Right forelimb (tissue), 1 donor: ENCODE measurements at places on chromosomes 3 and 15.

DNA sequence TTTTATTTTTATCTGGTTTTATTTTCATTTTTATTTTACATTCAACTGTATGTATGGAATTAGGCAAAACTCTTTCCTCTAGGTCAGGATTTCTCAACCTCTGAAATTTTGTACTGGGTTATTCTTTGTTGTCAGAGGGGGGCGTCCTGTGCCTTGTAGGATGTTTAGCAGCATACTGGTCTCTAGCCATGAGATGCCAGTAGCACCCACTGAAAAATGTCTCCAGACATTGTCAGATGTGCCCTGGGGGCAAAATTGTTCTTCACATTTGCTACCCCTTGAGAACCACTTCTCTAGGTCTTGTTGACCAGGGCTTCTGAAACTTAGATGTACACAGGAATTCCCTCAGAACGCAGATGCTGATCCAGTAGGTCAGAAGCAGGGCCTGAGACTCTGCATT lies 5.4 kb downstream of the CHRNA5 start:
- DNase-seq = no peak

DNA sequence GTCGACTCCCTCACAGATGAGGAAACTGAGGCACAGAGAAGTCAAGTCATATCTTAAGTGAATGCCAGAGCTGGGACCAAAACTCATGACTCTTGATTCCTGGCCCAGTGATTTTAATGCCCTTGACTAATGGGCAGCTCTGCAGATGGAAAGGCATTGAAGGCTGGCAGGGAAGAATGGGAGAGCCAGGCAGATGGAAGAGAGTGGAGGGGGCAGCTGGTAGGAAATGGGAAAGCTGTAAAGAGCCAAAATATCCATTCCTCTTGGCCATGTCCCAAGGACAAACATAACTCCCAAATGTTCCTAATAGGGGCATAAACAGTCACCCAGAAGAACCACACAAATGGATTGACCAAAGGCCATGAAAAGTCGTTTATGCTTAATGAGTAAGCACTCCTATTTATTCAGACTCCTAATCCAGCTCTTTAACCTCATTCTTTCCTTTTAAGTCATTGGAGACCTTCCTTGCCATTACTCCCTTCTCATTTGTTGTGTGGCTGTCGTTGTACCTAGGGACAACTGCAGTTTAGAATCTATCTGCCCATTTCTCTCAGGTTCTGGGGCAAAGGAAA lies 330.5 kb upstream of the ROPN1 start:
- no peak for DNase-seq

GRCh38 chr3:5078151-5078550 lies 43.9 kb upstream of the ARL8B start:
- no peak for DNase-seq

GRCh38 chr3:81080608-81081007 lies 680.8 kb downstream of the GBE1 start:
- no peak for DNase-seq

DNA sequence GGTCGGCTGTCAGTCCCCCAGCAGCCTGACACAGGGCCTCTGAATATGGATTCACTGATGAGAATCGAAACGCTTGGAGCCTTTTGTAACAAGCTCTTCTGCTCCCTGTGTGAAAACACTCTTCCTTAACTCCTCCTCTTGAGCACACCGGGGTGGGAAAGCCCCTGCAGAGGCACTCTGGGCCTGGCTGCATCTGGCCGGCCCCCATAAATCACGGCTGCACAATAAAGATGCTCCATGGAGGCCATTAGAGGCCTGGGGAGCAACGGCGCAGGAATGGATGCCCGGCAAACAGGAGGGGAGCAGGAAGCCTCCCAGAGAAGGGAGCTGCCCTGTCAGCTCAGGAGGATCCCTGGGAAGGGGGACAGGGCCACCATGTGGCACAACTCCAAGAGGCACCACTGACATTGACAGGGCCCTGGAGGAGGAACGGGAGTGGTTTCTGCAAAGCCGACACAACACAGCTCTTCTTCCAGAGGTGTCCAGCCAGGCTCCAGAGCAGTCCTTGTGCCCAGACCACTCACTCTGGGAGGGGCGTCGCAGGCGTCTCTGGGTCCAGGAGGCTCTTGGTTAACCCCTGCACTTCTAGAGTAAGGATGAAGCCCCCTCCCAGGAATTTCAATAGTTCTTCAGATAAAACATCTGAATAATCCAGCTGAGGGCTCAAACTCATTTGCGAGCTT lies 509.3 kb upstream of the PPP2R3A start:
- no peak for DNase-seq

DNA sequence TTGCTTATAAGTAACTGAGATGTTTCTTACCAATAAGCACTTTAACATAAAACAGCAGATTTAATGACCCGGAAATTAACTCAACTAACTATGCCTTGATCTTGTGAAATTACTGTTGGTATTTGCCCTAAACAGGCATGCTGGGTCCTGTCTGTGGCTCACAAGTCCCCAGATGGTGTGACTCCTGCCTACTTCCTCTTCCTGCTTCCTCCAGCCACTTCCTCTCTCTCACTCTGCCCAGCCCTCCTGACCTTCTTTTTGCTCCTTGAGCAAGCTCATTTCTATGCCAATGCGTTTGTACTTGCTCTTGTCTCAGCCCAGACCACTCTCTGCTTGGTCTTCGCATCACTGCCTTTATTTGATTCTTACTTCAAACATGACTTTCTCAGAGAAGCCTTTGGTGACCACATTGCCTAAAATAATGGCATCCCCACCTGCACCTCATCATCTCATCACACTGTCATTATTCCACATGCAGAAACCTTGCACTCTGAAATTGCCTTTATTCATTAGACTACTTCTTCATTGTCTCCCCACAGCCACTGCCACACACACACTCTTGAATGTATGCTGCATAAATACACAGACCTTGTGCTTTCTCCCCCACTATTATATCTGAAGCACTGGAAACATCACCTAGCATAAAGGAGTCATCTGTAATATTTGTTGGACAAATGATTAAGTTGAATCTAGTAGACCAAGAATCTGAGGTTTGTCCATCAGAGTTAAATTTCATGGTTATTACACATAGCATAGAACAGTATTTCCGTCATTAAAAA lies 256.3 kb upstream of the SEMA6D start:
- no peak for DNase-seq

DNA sequence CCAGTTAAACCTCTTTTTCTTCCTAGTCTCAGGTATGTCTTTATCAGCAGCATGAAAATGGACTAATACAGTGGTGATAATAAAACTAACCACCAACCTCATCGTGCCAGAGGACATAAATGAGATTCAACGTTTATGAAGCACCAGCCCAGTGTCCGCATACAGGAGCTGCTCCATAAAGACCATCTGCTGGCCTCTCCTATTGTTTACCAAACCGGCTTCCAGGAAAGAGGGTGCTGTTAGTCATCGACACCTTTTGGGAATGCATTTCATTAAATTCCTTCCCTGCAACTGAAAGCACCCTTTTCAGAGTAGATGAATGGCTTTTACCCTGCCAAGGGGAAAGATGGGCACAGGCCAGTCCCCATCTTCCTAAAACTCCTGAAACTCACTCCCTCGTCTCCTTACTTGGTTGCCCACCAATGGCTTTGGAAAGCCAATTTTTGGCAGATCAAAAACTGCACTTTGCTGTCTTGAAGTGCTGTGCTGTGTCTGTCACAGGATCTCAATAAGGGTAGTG lies 122.1 kb downstream of the AQP9 start:
- DNase-seq = no peak

DNA sequence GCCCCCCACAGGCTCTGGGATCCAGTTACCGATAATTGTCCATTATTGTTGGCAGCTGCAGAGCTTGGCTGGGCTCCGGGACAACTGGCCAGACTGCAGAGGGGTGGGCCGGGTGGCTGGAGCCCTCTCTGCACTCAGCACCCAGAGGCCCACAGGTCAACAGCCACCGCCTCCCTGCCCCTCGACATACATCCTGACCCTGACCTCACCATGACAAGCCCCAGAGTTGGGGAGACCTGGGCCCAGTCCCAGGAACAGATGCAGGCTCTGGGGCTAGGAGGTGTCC lies 22.4 kb downstream of the PTH1R start:
- DNase-seq = peak; percentile 54

GRCh38 chr15:79496838-79497237 lies 64.7 kb downstream of the MINAR1 start:
- DNase-seq = no peak

DNA sequence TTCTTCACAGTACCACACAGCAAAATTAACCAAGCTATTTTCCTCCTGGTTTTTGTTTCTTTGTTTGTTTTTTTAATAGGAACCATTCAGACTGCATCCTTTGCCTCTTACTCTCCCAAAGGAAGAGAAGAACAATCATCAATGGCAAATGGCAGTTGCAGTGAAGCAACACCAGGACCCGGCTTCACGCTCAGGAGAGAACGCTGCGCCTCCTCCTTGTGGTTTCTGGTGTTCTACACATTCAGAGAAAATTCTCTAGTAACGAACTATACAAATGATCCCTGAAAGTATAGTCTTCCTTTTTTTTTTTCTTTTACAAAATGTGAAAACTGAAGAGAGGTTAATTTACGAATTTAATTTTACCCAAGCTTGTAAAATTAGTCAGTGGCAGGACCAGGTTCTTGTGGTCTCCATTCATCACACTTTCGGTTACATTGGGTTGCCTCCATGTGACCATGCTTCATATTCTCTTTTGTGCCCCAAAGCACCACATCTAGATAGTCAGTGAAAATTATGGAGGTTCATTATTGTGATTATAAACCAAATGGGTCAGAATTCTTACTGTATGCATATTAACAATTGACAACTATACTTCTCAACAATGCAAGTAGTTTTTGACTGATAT lies 10.6 kb upstream of the MINDY2 start:
- DNase-seq = no peak

DNA sequence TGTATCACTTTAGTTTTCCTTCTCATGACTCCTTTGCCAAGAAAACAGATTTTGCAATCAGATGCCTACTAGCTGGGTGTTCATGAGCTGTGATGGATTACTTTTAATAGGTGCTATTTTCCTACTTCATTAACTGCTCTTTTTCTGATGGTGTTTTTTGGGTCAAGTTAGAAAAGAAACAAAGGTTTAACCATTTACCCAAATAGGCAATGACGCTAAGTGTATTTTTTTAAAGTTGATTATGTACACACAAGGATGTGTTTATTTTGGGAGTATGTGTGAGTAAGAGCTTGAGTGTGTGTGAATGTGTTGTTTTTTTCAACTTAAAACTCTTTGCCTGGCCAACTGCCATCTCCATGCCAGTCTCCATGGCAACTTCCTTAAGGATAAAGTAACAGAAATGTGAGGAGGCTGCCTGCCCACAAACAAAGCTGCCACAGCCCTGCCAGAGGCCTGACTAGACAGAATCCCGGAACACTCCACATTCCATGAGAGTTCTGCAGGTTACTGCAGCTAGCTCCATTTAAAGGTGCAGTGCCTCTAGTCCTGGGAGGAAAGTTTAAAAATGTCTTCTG lies 215.6 kb upstream of the RBMS3 start:
- DNase-seq = peak; percentile 79

DNA sequence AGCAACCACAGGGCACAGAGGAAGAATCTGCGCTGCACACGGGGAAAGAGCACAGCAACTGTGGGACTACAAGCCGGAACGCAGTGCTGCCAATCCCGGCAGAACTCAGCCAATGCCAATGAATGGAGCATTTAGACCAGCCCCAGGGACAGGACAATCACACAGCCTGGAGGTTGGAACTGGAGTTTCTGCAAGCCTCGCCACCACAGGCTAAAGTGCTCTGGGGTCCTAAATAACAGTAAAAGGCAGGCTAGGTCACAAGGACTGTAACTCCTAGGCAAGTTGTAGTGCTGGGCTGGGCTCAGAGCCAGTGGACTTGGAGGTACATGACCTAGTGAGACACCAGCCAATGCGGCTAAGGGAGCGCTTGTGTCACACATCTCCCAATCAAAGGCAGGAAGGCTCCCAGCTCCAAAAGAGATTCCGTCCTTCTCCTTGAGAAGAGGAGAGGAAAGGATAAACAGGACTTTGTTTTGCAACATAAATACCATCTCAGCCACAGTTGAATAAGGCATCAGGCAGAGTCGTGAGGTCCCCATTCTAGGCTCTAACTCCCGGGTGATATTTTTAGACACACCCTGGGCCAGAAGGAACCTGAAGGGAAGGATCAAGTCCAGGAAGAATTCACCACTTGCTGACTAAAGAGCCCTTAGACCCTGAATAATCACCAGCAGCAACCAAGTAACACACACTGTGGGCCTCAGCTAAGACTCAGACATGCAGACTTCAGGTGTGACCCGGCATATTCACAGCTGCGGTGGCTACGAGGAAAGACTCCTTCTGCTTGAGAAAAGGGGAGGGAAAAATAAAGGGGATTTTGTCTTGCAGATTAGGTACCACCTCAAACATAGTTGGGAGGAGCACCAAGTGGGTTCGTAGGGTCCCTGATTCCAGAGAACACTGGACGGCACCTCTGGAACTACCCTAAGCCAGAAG lies 85.5 kb upstream of the XXYLT1 start:
- DNase-seq = no peak

DNA sequence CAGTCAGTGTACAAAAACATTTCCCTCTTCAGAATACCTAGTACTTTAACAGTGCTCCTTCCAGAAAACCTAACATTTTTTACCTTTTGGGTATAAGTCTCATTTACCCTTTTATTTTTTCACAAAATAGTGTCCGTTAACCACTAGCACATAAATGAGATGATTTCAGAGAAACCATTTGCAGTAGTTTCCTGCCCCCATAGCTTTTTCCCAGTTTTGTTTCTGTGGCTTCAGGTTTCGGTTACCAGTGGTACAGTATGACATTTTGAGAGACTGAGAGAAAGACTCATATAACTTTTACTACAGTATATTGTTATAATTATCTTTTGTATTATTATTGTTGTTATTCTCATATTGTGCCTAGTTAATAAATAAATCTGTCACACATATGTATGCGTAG lies 6.2 kb upstream of the RBMS3 start:
- DNase-seq = no peak

GRCh38 chr15:40274350-40275274 lies 8.3 kb downstream of the ANKRD63 start:
- DNase-seq = peak; percentile 88

- no peak for DNase-seq
Observed at GRCh38 chr3:63474828-63475518, 177.5 kb upstream of the SNTN start.

- DNase-seq = no peak
Observed at GRCh38 chr15:39792025-39792843, 9.6 kb upstream of the FSIP1 start.

- DNase-seq = no peak
Observed at GRCh38 chr15:63474810-63475316, 29.5 kb upstream of the USP3 start.
